ENCODE measurements at places on chromosomes 7 and 10.

DNA sequence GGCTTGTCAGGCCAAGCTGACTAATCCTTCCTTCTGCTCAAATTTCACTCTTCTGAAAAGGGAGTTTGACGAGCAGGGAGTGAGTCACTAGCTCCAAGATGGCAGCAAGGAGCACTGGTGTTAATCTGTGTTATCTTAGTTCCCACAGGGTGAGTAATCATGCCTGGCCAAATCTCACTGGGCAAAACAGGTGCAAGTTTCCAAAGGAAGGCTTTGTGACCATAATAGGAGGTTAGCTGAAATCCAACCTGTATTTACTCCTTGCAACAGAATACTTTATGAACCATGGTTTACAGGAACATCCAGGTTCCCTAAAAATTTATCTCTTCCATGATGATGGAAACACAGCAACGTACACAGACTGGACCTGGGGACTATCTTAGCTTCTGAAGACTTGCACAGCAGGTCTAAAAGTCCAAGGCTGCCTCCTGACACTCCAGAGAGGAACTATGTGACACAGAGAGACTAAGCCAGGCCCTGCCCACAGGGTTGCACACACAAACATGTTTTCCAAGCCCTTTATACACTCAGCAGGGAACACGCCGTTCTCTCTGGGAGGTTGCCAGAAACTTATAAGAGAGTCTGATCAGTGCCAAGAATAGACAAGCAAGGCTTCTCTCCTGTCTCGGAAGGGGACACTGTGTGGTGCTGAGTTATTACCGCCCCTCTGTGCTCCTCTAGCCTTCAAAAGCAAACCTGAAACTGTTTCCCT, 46.3 kb downstream of the PDK4 start:
- peak; percentile 95 for DNase-seq

- DNase-seq = peak; percentile 76
Observed at GRCh38 chr10:101141616-101142532, 10.8 kb downstream of the TLX1 start.

- DNase-seq = no peak
Observed at GRCh38 chr7:26011039-26011696, 140.8 kb upstream of the NFE2L3 start.

DNA sequence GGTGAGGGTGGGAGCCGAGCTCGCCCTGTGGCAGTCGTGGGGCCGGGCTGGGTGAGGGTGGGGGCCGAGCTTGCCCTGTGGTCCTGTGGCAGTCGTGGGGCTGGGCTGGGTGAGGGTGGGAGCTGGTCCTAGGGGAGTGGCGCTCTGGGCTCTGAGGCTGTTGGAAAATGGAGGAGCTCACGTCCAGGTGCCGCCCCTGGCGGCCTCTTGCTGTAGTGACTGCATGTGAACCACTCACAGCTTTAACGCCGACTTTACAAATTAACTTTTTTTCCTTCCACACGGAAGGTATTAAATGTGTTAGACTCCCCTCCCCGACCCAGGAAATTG, 312.6 kb downstream of the WDR37 start:
- peak; percentile 37 for DNase-seq

DNA sequence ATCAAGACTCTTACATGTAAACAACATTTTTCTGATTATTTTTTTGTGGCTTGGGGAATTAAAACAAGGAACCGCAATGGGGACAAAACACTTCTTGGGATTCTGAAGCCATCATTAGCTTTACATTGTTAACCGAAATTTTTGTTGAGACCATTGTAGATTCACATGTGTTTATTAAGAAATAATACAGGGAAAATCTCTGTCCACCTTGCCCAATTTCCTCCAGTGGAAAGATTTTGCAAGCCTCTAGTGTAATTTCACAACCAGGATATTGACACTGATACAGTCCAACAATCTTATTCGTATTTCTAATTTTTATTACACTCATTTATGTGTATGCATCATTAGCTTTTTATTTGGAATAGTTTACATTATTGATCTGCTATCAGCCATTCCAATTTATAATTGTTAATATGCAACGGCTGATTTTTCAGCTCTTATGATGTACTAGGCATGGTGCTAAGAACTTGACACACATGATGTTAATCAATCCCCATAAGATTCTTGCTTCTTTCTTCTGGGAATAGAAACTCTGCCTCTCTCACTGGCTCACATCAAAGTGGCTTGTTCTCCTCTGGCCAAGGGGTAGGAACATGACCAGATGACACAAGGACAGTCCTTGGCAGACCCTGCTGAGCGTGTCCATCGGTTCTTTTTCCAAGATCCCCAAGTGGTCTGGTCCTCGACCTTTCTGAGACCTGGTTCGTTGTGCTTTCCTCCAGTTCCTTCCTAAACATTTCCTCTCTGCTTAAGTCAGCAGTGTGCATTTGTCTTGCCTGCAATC, 137.6 kb downstream of the ADAM12 start:
- no peak for DNase-seq

DNA sequence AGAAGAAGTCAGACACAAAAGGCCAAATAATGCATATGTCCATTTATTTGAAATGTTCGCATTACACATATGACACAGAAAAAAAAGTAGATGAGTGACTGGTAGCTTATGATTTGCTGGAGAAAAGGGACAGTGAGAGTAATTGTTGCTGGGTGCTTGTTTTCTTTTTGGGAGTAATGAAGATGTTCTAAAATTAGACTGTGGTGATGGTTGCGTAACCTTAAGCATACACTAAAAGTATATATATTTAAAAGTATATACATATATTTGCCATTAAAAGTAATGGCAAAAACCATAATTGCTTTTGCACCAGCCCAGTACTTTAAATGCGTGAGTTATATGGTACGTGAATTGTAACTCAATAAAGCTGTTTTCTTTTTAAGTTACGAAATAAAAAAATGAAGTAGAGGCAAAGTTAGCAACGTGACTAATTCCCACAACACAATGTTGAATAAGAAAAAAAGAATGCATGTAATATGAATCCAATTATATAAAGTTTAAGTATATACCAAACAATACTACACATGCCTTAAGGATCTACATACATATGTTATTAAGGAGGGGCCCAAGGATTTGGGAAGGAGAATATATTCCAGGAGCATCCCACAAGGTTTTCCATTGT, 360.4 kb upstream of the CELF2 start:
- no peak for DNase-seq

DNA sequence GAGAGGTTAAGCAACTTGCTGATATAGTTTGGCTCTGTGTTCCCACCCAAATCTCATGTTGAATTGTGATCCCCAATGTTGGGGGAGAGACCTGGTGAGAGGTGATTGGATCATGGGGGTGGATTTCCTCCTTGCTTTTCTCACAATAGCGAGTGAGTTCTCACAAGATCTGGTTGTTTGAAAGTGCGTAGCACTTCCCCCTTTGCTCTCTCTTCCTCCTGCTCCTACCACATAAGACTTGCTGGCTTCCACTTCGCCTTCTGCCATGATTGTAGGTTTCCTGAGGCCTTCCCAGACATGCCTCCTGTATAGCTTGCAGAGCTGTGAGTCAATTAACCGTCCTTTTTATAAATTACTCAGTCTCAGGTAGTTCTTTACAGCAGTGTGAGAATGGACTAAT, 13.5 kb upstream of the ZNRF2 start:
- no peak for DNase-seq

- DNase-seq = no peak
Observed at GRCh38 chr10:29033311-29033940, 255.4 kb upstream of the LYZL1 start.

DNA sequence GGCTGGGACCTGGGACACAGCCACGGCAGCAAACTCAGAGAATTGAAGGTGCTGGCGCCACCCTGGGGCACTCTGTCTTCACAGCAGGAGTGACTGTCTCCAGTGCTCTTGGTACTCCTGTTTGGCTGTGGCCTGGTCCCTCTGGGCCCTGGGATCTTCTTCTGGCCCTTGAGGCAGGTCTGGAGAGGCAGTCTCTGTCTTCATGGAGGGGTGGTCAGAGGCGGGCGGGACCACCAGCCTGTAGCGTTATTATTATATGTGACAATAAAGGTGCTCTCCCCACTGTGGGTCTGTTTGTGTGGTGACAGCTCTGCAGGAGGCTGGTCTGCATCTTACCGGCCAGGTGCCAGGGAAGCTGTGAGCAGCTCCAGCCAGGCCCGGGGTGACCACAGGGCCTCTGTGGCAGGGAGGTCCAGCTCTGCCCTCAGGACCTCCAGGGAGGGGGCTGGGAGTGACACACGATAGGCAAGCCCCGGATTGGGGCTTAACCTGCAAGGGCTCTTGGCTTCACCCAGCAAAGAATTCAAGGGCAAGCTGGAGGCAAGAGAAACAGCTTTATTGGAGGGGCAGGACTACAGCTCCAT, 70.3 kb downstream of the MYL10 start:
- DNase-seq = no peak

- DNase-seq = no peak
Observed at GRCh38 chr7:157699357-157700013, 362.7 kb downstream of the DNAJB6 start.

GRCh38 chr10:132687181-132687892, 98.6 kb downstream of the NKX6-2 start:
- no peak for DNase-seq

DNA sequence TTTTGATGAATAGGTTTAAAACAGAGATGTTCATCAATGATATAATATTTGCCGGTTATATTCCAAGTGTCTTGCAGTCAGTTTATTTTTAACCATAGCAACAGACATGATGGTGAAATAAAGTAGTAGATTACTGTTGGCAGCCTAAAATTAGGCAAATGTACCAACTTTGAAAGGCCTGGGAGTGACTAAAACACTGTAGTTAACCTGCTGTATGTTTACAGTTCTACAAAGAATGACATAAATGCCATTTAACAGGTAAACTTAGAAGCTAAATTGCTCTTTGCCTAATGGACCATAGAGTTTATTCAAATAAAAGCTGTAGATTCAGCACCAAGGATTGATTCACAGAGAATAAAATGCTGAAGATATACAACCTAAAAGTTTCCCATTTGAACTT, 64.1 kb downstream of the PHTF2 start:
- no peak for DNase-seq

DNA sequence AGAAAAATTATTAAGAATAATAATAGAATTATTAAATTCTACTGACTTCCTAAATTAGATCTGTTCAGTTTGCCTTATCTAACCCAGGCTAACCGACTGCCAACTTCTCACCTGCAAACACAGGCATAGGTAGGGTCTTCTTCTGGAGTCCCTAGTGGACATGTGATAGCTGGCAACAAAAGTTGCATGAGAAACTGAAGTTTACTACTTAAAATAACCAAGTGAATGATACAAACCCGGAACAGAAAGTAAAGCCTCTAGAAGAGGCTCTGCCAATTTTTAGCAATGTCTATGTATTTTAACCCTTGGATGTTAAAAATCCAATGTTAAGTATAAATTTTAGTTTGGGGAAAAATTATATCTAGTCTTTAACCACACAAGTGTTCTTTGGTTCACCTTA, 37.6 kb downstream of the NDUFB2 start:
- no peak for DNase-seq

- DNase-seq = no peak
Observed at GRCh38 chr7:96337519-96337918, 15.6 kb upstream of the SLC25A13 start.

DNA sequence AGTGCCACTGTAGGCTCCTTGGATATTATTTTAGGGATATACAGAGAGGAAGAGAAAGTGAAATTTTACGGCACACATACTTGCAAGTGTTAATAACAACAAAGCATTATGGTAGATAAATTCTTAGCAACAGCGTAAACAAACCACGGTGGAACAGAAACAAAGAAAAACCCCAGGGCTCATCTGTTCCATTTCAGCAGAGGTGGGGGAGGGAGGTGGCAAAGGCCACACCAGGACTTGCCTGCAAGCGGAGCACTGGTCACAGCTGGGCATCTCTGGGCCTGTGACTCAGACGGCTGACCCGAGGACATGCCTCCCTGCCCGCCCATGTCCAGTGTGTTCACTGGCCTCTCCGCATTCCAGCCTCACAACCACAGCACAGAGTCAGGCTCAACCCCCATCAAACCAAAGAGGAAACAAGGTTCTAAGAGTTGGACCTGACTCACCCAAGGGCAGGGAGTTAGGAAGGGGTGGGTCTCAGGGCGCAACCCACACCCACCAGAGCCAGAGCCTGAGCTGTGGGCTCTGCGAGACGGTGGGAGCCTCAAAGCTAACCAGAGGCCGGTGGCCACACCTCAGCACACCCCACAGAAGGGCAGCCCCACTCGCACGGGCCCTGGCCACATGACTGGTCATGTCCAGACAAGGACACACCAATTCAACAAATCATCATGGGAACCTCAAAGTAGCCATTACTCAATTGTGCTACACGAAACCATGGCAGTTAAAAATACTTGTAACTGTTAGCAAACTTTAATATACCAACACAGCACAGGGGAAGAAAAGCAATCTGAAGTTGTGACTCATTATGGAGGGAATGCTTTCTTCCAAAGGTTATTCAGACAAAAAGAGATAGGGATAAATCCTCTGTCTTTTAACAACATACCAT, 10.7 kb downstream of the ESYT2 start:
- peak; percentile 56 for DNase-seq

- no peak for DNase-seq
Observed at GRCh38 chr10:32379950-32380551, 33.1 kb upstream of the EPC1 start.

GRCh38 chr7:48611993-48612392, 312.4 kb upstream of the CDC14C start:
- no peak for DNase-seq

GRCh38 chr10:47366731-47367460, 17.2 kb downstream of the ZNF488 start:
- no peak for DNase-seq

DNA sequence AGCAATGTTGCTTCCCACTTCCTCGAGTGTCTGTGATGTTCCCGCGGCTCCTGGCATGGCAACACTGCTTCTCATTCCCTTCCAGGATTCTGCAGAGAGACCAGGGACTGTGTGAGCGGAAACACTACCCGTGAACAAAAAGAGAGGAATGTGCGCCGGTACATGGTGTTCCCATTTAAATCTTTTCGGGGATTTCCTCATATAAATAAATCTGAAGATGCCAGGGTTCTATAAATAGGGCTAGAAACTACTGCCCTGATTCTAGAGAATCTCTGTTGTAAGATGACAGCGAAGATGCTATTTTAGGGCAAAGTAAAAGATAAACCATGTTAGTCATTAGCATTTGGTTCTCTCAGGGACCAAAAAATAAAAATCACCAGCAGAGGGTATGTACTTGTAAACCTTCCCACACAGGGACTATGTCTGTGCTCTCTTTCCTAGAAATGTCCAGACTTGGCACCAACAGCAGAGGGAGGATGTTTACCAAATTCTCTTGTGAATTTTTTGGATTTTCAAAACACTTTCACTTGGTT, 92.2 kb upstream of the DDC start:
- DNase-seq = peak; percentile 43

GRCh38 chr7:75971961-75972763, 22.2 kb downstream of the TMEM120A start:
- no peak for DNase-seq

GRCh38 chr7:150854066-150855000, 2.0 kb downstream of the AOC1 start:
- no peak for DNase-seq

GRCh38 chr7:21507627-21508343, 35.1 kb upstream of the DNAH11 start:
- DNase-seq = peak; percentile 67

DNA sequence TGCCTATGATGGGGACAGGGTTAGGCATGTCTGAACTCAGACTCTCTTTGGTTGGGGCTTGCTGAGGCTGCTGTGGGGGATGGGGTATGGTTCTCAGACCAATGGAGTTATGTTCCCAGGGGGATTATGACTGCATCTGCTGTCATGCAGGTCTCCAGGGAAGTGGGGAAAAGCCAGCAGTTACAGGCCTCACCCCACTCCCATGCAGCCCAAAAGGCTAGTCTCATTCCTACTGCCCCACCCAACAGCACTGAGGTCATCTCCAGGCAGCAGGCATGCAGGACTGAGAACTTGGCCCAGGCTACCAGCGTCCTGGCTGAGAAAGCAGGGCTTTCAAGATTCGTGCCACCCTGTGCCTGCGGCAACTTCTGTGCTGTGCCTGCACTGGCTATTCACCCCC, 373.3 kb downstream of the HTR7 start:
- no peak for DNase-seq

Measured in pons (tissue), 1 donor.